SJSA1 (cell line): ENCODE measurements at places on chromosomes 6 and 20. TPM values are rescaled to one million over a fixed set of nuclear protein-coding genes. Genes with fewer than 3 reads are reported as not detected.

DNA sequence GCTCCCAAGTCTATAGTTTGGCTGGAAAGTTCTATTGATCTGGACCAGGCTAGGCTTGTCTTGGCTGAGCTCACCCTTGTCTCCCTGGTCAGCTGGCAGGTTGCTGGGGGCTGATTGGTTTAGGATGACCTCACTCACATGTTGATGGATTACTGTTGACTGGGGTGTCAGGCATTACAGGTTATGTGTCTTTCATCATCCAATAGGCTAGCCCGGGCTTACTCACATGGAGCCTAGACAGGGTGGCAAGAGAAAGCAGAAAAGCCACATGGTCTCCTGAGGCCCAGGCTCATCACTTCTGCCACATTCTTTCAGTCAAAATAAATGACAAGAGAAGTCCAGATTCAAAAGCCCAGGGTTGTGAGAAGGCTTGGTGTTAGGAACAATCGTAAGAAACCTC, 103.5 kb downstream of the BFSP1 start:
- DNase-seq: no peak

DNA sequence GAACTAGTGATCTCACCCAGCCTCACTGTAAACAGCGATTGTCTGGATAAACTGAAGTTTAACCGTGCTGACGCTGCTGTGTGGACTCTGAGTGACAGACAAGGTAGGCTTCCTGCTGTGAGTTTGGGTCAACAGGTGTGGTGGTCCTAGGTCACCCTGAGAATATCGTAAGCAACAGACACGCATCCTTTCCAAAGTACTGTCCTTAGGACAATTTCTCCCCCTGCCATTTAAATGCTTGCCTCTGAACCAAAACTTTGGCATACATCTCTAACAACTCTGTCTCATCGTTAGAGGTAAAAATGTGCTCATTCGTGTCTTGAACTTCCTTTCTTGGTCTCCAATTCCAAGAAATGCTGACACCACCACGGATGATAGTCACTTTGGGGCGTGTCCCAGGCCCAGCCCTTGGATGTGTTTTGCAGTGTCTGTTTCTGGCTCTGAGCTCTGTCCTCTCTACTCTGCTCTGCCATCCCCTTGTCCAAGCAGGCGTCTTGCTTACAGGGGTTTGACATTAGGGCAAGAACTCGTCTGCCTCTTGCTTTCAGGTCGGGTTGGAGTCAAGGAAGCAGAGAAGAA, 95.5 kb downstream of the EYA2 start:
- no peak for DNase-seq

DNA sequence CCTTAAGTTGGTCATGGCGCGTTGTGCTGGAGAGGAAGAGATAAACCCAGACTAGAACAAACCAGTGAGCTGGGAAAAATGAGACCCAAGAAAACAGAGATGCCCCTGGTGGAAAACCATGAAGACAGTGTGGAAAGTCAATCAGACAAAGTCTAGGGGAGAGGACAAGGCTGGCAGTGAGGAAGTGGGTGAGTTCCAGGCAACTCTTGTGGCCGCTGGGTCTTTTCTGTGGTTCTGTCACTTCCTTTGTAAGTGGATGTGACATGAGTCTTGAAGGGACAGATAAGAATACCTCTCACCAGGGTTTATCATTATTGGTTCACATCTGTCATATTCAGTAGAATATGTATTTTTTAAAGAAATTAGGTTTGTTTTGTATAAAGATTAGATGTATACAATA, 738.4 kb downstream of the DHX35 start:
- no peak for DNase-seq

DNA sequence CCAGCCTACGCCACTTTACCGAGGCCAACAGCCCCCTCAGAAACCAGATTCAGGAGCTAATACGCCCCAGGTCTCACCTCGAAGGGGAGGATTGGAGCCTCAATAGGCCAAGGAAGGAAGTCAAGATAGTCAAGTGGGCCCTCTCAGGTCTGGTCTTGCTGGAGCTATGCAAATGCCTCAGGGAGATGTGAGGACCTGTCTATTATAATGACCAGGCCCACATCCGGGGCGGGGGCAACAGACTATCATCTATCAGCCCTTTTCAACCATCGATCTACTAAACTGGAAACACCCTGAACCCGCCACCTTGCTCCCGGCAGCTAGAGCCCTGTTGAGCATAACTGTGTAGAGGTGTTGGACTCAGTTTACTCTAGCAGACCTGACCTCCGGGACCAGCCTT, 12.7 kb upstream of the GSTA3 start:
- DNase-seq: no peak

Gene GPX5
- not detected in 2 replicates for total RNA-seq

DNA sequence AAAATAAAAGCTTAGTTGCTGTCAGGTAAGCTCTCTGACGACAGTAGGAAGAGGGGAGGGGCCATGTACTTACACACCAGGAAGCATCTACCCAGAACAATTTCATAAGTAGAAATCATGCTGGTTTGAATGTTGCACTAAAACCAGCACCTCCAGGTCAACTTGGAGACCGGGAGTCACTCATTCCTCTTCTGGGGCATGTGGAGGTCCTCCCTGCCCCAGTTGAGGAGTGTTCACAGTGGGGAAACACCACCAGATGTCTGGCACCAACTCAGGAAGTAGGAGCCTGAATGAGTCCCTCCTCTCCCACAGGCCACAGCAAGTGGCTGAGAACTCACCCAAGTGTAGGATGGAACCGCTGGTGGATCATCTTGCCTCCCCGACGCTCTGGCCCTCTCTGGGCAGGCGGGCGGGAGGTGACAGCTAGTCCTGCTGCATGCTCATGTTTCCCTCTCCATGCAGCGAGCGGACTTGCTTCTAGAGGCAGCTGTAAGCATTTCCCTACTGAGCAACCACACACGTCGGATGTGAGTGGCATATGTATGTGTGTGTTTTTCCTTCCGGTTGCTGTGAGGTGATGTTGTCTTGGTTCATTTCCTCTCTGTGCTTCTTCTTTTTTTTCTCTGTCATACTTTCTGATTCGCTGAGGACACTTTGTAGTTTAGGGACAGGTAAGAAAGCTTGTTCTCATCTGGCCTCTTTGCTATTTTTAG, 149.5 kb upstream of the NEDD9 start:
- no peak for DNase-seq

GRCh38 chr6:20575704-20576451, 41.6 kb downstream of the CDKAL1 start:
- DNase-seq: no peak

- no peak for DNase-seq
Measured at GRCh38 chr6:142682985-142683384, 262.0 kb downstream of the HIVEP2 start.
